NCI-H2081 treated with DMSO at 0.1 percent for 48 hours (cell line): ENCODE measurements at places on chromosomes 4 and X.

GRCh38 chrX:2370456-2370855, 130.3 kb downstream of the DHRSX start:
- no peak for DNase-seq

GRCh38 chr4:73741031-73741749, 821 bp downstream of the CXCL8 start:
- DNase-seq = no peak

- no peak for DNase-seq
Observed at GRCh38 chr4:2008671-2008920, 178 bp downstream of the NELFA start.

DNA sequence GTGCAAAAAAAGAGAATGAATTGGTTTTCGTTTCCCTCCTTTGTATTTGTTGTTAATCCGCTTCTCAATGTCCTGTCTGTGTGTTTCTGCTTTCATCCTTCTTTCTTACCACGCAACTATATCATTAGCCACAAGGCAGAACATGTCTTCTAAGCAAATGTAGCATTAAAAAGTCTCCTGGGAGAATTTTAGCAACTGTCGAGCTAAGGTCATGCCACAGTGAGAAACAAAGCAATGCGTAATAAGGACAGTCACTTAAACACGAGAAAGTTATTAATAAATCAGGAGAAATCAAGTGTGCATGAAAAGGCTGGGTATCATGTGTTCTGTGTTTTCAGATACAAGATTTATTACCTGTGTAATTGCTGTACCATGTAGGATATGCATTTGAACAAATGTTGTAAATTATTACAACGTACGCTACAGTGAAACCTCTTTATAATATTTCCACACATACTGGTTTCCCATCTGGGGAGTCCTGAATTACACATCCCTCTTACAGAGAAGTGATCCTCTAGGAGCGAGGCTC, 890.8 kb downstream of the TRIML1 start:
- no peak for DNase-seq

DNA sequence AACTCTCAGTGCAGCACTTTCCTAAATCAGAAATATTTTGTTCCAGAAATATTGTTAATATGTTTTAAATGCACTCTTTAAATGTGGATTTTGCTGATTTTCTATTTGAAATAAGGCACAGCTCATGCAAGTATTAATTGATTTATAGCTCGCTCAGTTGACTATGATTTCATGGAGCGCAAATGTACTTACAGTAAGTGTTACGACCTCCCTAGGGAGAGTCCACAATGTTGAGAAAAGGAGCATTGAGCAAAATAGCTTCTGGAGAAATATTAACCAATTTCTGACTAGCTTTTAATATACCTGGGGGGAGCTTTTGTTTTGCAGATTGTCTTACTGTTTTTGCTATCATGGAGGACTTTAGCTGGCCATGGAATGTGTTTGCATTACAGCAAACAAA, 1687.5 kb downstream of the STIM2 start:
- DNase-seq = no peak

DNA sequence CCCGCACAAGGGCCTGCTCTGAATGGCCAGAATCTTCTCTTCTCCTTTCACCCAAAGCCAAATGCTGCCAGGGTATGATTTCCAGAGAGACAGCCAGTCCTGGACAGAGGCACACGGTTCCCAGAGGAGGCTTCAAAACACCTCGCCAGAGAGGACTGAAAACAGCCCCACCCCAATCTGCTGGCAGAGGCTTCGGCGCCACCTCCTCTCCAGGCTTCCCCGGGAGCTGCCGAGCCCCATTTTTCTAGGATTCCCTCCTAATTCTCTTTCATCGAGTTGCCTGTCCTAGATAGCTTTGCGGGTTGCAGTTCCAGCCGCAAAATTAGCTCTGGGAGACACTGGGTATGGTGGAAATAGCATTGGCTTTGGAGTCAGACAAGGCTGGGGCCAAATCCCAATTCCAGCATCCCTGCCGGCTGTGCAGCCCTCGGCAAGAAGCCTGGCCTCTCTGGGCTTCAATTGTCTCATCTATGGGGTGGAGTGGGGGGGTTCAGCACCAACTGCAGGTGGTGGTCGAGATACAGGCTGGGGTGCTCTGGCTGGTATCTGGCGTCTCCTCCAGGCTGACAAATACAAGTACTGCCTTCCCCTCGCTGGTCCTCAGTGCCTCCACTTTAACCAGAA, 22.6 kb downstream of the PPP2R2C start:
- no peak for DNase-seq

- no peak for DNase-seq
Observed at GRCh38 chr4:77232653-77233052, 75.6 kb downstream of the CCNG2 start.

DNA sequence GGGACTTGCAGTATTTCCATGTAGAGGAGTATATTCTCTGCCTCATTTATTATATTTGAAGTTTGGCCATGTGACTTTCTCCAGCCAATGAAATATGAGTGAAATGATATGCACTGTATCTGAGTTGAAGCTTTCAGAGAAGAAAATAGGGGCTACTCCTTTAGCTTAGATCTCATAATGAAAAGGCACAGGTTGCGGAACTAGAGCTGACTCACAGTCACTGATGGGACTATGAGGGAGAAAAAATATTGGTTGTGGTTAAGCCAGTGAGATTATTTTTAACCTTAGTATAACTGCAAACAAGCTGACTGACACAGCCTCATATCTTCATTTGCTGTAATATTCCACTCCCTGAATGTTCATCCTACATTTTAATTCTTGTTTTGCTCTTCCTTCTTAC, 1104.3 kb downstream of the RPA4 start:
- no peak for DNase-seq

GRCh38 chr4:37699868-37700481, 13.8 kb upstream of the RELL1 start:
- DNase-seq = no peak

GRCh38 chr4:158042591-158043030, 130.2 kb downstream of the GASK1B start:
- DNase-seq = no peak

- DNase-seq = no peak
Observed at GRCh38 chr4:172986114-172986513, 182.5 kb upstream of the GALNT7 start.

DNA sequence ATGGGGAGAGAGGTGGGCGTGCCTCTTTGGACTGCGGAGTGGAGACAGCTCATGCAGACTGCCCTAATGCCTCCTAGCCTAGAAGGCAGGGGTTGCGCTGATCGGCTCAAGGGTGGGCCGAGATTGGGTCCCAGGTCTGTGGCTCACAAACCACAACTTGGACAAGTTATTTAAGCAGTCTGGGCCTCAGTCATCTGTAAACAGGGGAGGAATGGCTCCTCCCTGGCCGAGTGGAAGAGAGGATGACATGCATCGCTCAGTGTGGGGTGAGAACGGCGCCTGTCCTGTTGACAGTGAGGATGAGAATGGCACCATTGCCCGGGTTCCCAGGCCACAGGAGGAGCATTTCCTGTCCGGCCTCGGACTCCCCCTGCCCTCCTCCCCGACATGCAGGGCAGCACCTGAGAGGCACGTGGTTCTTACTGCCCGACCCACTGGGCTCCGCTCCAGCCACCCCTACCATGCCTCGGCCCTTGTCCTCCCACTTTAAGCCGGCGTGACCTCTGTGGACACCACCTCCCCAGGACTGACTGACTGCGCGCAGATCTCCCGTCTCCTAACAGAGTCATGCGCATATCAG, 40.3 kb upstream of the GRPEL1 start:
- no peak for DNase-seq
